NCI-H748 treated with DMSO at 0.1 percent for 48 hours (cell line): ENCODE measurements at places on chromosomes 5 and 9.

DNA sequence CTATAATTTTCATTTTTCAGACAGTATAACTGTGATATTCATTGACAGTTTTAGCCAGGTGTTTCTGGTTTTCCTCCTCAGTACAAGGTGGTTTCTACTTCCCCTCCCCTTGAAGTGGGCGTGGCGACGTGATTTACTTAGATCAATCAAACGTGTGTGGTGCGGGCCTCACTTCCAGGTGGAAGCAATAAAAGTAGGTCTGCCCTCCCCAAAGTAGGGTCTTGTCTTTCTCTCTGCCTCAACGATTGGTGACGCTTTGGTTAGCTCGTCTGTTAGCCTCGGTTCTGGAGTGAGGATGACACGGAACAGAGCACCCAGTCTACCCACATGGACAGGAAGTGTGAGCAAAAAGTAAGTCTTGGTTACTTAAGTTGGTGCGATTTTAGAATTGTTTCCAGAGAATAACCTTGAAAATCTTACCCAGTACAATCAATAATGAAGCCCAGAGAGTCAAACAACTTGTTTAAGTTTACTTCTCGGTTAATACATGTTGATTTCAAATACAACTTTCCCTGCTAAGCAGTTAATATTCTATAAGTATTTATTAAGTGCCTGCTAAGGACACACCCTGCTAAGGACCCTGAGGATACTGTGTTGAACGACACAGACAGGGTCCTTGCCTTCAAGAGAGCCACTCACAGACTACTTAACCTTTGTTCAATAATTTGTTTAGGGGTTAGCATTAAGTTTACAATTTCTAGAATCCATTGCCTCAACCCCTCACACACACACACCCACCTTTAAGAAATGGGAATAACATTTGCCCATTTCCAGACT, 48.4 kb downstream of the COX7C start:
- DNase-seq = no peak

GRCh38 chr9:122383992-122384461, 13.2 kb downstream of the PTGS1 start:
- no peak for DNase-seq

GRCh38 chr5:14724633-14725032, 60.1 kb downstream of the OTULIN start:
- DNase-seq = no peak

DNA sequence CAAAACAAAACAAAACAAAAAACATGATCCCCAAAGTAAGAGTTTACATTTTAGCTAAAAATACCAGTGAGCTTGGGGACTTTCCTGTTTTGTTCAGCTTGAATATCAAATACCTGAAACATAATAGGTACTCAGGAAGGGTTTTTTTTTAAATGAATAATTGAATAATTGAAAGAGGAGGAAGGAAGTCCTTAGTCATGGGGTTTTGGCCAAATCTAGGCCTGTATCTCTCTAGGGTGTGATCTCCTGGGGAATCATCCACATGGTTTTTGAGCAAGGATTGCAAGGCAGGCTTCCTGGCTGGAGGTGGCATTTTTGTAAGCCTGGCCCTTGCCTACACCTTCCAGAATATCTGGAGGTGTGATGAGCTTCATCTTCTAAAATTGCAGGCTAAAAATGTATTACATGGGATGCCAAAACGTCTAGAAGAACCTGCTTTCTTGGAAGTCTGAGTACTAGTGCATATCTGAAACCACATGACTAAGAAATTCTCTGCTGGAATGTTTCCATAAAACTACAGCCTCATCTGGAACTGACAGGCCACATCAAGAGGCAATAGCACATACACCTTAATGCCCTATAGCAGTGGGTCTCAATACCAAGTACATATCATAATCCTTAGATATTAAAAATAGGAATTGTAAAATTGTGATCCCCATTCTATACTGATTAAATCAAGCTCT, 10.4 kb downstream of the C9 start:
- DNase-seq = no peak

DNA sequence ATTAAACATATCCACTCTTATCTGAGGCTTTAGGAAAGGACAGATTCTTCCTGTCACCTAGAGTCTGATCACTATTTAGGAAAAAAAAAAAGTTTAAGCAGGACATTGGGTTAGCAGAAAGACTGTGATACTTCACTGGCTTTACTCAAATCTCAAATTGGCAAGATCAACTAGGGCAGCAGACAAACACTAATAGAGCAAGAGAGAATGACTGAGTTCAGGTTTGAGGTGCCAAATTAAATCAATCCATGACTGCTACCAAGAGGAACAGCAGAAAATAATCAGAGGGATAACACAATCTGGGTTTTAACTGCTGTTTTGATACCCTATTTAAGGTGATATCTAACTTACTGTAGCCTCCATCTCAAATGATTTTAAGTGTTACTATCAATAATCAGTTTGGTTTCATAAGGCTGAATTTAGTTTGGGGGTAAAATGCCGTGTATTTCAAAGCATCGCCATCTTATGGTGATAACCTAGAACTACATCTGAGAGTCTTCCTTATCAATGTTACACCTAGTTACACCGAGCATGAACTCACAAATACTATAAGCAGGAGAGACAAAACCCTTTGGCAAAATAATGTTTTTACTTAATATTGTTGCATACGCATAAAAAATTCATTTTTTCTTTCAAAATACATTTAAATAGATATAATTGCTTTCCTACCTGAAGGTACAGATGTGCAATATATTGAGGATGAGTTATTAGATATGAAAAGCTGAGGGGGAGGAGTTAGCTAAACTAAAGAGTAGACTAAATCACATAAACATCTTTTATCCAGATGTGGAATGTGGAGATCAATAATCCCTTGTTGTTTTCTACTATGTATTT, 286.4 kb upstream of the CDH12 start:
- DNase-seq = peak; percentile 16

DNA sequence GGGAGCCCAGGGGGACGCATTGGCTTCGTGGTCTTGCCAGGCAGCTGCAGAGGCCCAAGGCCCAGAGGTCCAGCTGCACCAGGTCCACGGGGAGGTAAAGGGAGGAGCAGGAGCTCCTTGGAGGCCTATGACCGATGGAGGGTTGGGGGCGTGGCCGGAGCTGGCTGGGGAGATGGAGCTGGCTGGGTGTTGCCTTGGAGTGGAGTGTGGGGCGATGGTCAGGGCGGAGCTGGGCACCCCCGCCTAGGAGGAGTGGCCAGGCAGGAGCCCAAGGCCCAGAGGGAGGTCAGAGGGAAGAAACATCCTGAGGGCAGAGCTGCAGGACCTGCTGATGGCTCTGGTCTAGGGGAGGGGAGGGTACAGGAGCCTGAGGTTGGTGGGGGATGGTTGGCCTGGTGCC, 44.6 kb downstream of the KCNT1 start:
- no peak for DNase-seq

DNA sequence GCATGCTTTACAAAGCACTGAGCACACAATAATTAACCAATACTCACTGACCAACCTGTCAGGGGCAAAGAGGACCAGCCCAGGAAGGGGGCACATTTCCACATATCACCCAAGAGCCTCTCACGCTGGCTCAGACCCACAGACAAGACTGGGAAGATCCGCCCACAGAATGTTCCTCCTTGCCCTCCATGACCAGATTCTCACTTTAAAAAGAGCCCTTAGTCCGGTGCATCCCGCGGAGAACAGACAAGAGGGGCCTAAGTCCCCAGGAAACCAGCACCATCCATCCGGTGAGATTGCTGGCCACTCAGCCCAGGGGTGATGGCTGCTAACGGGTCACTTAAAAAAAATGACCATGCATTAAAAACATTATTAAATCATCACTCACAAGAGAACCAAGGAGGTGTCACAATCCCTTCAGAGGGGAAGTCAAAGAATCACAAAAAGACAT, 32.9 kb downstream of the SEMA4D start:
- no peak for DNase-seq

GRCh38 chr9:20782289-20782688, 98.2 kb downstream of the FOCAD start:
- no peak for DNase-seq

DNA sequence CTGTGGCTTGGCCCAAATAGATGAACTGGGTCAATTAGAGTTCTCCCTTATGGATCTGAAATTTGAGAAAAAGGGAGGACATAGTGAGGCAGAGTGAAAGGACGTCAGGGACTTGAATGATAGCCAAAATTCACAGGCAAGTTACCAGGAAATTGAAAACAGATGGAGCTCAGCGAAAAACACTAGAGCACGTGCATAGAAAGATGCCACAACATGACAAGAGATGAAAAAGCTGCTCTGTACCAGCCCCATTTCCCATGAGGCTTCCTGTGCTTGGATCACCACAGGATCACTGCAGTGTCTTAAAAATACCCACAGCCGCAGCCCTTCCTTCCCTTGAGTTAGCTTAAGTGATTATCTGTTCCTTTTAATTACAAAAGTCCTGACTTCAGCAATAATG, 39.0 kb upstream of the HOMER1 start:
- no peak for DNase-seq

- no peak for DNase-seq
Observed at GRCh38 chr9:92711844-92712243, 41.9 kb upstream of the IPPK start.

- DNase-seq = no peak
Observed at GRCh38 chr9:84671586-84672521, 2.3 kb downstream of the NTRK2 start.

GRCh38 chr9:94705162-94705702, 21.3 kb upstream of the AOPEP start:
- DNase-seq = no peak

- no peak for DNase-seq
Observed at GRCh38 chr5:150402229-150402773, 10.4 kb downstream of the CD74 start.

DNA sequence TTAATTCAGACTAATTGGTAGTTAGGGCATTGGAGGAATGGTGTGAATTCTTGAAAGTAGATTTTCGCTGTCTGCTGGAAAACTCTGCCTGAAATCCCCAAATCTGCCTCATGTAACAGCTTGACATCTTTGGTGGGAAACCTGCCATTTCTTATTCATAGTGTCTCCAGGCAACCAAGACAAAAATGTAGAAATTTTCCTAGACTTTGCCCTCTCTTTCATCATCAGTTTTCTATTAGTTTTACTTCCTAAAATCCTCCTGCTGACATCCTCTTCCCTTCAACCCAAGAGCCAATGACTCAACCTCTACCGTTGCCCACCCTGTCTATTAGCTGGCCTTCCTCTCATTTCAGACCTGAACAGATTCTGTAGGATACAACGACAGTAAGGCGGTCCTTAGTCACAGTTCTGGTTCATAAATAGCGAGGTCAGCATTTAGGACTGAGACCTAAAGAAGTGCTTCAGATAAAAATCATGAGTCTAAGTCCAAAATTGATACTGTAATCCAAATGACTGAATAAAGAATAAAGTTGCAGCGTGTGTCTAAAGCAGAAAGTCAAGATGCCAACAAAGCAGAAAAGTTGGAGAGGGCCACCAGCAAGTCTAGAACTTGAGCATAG, 133.9 kb downstream of the MUSK start:
- no peak for DNase-seq

- no peak for DNase-seq
Observed at GRCh38 chr5:135323227-135323626, 75.8 kb downstream of the MACROH2A1 start.

GRCh38 chr9:87865626-87866025, 17.1 kb upstream of the SPATA31E1 start:
- DNase-seq = no peak

GRCh38 chr5:6833406-6833805, 120.2 kb downstream of the TENT4A start:
- DNase-seq = no peak

GRCh38 chr5:131996210-131997025, 15.0 kb downstream of the ACSL6 start:
- no peak for DNase-seq

- DNase-seq = no peak
Observed at GRCh38 chr5:103425686-103426454, 136.7 kb downstream of the NUDT12 start.

- DNase-seq = no peak
Observed at GRCh38 chr9:134226221-134226930, 62.0 kb upstream of the RNU6ATAC start.

- DNase-seq = no peak
Observed at GRCh38 chr5:50886657-50887345, 220.4 kb downstream of the PARP8 start.

- DNase-seq = no peak
Observed at GRCh38 chr5:55081541-55081940, 20.9 kb upstream of the GZMA start.

GRCh38 chr9:121896545-121896943, 196.6 kb downstream of the TTLL11 start:
- DNase-seq = no peak

DNA sequence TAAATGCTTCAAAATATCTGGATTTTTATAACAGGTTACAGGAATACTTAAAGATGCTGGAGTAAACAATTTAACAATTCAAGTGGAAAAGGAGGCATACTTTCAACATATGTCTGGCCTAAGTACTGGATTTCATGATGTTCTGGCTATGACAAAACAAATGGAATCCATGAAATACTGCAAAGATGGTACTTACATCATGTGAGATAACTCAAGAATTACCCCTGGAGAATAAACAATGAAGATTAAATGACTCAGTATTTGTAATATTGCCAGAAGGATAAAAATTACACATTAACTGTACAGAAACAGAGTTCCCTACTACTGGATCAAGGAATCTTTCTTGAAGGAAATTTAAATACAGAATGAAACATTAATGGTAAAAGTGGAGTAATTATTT, 35.6 kb downstream of the SLC30A5 start:
- DNase-seq = no peak

GRCh38 chr5:178537467-178538371, 52.5 kb downstream of the COL23A1 start:
- DNase-seq = no peak

DNA sequence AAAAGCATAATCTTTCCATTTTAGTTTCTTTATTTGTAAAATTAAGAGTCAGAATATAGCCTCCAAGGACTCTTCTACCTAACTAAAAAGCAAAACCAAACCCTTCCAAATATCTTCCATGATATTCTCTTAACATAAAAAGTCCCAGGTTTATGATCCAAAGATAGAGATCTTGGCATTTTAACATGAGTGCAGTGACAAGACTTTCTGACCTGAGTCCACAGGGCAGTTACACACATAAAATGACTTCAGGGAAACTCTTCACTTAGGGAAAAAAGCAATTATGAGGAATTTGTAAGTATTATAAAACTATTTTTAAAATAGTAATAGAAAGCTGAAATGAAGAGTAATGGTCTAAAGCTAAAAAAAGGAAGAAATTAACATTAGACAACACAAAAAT, 772.6 kb upstream of the DMAC1 start:
- no peak for DNase-seq

DNA sequence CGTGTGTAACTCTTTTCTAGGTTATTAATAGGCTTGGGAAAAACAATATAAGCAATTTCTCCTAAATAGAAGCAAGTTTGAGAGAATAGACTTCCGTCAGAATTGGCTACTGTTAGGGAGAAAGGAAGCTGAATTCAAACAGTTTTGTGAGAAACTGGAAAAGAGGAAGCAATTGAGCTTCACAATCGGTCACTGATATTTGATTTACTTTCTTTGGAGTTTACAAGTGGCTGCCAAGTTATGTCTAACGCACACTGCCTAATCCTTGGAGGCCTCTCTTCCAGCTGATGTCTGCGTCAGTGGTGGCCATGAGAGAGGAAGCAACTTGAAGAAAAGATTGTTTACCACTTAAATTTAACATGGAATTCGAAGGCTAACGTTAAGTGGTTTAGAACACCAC, 319.5 kb downstream of the ADGRV1 start:
- no peak for DNase-seq

- no peak for DNase-seq
Observed at GRCh38 chr5:125582352-125582751, 835.9 kb upstream of the ZNF608 start.

- no peak for DNase-seq
Observed at GRCh38 chr5:174111287-174111973, 65.9 kb downstream of the NSG2 start.
